ENCODE measurements at places on chromosomes 4 and X.

GRCh38 chrX:71095981-71096759 is 519 bp downstream of the FOXO4 start:
- no peak for DNase-seq

DNA sequence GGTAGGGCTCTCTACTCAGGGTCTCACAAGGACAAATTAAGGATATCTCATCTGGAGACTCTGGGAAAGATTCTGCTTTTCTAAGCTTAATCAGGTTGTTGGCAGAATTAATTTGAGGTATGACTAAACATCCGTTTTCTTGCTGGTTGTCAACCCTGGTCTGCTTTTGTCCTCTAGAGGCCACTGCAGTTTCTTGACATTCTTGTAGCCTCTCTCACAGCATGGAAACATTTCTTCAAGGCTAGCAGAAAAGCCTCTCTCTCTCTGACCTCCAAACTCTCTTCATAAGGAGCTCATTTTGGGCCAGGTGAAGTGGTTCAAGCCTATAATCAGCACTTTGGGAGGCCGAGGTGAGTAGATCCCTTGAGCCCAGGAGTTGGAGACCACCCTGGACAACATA is 749.5 kb upstream of the PCDH7 start:
- DNase-seq: no peak

- DNase-seq: no peak
Observed at GRCh38 chr4:139813881-139814280, 148.3 kb downstream of the MGST2 start.

DNA sequence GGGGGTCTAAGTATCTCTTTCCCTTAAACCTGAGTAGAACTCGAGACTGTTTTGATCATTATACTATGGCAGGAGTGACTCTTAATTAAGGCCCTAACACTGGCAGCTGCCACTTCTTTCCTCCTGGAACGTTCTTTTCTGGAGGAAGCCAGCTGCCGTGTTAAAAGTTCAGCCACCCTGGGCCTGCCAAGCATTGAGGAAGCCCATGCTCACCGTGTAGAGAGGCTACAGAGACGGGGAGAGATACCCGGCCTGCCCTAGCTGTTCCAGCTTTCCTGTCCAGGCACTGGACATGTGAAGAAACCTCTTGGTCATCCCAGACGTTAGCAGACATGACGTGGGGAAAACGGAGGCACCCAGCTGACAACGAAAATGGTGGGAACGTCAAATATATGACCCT is 274.1 kb downstream of the ARHGAP10 start:
- no peak for DNase-seq

GRCh38 chr4:56613101-56613862 is 67.8 kb downstream of the HOPX start:
- DNase-seq: no peak

DNA sequence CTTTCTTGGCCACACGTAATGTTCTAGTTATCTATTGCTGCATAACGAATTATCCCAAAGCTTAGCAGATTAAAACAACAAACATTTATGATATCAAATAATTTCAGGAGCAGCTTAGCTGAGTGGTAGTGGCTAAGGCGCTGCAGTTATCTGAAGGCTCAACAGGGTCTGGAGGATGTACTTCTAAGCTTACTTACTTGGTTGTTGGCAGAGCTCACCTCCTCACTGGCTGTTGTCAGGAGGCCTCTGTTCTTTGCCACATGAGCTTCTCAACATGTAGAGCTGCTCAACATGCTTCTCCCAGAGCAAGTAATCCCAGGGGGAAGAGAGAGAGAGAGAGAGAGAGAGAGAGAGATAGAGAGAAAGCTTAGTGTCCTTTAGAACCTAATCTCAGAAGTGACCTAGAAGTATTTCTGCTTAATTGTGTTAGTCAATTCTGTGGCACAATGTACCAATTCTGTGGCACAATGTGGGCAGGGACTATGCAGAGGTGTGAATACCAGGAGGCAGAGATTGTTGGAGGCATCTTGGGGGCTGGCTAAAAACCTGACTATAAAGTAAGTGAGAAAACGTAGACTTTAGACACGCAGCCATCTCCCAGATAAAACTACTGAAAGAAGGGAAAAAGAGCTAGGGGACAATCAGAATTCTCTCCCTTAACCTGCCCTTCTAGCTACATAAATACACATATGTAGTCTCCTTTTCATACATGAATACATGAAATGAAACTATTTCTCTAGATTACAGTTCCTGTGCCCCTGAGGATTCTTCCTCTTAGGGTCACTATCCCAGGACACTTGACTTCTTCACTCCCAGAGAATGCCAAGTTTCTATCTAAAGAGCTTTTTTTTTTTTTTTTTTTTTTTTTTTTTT is 40.2 kb downstream of the HOPX start:
- peak; percentile 16 for DNase-seq

GRCh38 chrX:149022485-149022884 is 482.6 kb downstream of the IDS start:
- DNase-seq: no peak

GRCh38 chrX:91079342-91080114 is 355.1 kb upstream of the PABPC5 start:
- no peak for DNase-seq

GRCh38 chrX:154374313-154375155 is at the start of gene FLNA:
TSS of gene FLNA (minus strand) at chrX:154374634. CDS start at chrX:154371245, 3,389 bp downstream.
- DNase-seq: peak; percentile 14

DNA sequence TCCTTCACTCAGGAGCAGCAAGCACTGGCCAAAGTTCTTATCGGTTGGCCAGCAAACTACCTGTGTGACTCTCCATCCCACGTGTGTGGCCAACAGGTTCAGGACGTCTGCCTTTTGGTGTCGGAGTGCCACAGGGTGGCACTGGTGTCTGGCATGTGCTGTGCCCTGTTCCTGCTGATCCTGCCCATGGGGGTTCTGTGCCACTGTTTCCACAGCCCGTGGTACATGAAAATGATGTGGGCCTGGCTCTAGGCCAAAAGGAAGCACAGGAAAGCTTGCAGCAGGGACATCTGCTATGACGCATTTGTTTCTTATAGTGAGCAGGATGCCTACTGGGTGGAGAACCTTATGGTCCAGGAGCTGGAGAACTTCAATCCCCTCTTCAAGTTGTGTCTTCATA is 4.6 kb upstream of the TLR2 start:
- DNase-seq: no peak

DNA sequence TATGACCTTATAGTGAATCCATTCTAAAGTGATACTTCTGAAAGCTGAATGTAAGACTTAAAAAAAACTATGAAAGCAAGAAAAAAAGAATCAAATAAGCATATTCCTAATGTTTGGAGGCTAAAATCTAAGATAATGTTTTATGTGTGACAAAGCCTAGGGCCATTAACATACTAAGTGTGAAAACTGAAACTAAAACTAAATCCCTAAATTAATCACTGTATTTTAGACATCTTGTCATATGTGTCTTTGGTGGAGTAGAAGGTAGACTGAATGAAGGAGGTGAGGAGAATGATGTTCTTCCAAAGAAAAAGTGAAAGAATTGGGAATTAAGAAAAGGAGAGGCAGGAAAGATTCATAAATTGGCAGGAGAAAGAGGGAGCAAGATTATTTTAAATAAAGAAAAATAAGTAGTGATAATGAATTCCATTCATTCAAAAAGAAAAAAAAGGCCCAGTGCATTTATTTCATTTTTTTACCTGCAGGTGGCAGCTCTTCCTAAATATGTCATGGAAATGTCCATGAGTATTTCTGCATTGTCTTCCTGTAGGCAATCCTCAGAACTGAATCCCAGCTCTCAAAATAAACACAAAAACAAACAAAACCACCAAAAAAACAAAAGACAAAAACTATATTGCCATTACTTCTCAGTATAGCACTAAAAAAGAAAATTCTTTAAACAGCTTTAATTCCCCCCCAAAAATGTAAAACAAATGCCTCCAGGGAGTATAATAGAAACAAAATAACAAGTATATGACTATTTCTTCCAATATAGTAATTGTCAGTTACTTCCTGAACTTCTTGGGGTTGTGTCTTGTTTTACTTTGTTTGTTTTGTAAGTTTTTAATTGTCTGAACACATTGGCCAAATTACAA is 17.0 kb upstream of the AP1AR start:
- DNase-seq: no peak

DNA sequence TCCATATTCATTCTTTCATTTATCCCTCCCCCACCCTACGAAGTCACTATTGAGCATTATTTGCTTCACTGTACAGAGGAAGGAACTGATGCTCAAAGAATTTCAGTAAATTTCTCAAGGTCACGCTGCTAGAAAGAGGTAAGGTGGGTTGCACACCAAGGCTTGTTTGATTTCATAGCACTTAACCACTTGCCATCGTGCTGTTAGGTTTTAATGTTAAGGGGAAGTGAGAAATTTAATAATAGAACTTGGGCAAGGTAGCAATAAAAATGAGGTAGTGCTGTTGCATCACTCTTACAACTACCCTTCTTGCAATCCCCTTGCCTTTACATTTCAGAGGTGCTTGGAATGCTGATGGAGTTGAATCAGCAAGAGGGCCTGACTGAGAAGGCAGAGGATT is 343.1 kb downstream of the MID1IP1 start:
- DNase-seq: no peak

- DNase-seq: no peak
Observed at GRCh38 chrX:38166478-38167083, 54.1 kb downstream of the SRPX start.

DNA sequence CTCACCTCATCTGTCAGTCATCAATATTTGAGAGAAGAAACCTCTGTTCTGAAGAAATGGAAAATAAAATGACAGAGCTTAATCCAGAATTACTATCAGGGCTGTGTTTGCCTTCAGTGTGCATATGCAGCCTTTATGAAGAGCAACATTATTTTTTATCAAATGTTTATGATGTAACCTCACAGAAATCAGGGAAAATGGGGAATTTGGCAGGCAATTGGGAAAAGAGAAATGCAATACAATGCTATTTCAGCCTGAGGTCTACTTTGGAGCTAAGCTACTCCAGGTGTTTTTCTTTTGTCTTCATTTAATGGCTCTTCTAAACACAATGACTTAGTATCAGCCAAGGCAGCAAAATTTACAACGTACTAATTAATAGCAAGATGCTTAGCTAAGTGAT is 241.1 kb upstream of the TET2 start:
- DNase-seq: no peak

DNA sequence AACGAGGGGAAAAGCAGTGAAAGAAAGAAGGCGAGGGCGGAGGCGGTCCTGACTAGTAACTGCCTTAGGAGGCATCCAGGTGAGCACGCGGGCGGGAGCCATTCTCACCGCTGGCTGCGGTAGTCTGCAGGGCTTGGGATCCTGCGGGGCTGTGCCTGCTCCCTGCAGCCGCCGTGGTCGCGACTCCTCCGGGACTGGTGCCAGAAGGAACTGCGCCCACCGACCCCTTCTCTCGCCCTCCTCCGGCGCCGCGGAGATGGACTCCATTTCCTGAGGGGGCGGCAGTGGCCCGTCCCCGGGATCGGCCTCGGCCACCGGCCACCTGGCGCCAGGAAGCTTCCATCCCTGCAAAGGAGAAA is 543 bp downstream of the NFXL1 start:
- peak; percentile 19 for DNase-seq

GRCh38 chr4:186061921-186062320 is 7.0 kb upstream of the TLR3 start:
- no peak for DNase-seq

DNA sequence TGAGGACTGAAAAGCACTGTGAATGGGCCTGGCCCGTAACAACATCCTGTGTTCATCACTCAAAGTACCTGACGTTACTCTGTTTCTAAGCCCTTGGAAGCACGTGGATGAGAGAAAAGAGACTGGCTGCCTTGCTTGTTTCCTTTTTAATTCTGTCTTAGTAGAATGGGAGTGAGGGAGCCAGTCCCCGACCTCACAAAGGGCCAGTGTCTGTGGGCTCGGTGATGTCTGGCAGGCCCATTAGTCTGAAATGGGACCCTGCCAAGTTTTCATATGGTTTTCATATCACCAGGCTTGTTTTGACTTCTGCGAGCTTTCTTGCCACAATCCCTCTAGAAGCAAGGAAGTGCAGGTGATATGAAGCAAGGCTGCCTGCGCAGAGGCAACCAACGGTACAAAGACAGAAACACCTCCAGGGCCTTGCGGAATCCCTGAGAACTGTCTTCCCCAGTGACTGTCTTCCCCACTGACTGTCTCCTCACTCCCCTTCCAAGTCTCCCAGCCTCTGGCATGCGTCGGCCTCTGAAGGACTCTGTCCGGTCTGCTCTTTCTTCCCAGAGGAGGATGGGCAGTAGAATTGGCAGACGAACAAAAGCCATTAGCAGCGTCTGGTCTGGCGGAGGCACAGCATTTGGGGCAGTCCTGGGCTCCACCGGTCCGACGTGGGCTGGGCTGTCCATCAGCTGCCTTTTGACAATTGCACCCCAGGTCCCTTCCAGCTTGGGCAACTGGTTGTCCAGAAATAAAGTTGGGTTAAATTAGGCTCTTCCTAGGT is 20.2 kb upstream of the RASL11B start:
- DNase-seq: no peak

GRCh38 chr4:154332681-154333421 is 158.7 kb downstream of the DCHS2 start:
- peak; percentile 39 for DNase-seq

- DNase-seq: no peak
Observed at GRCh38 chr4:124483048-124483906, 229.3 kb downstream of the ANKRD50 start.

GRCh38 chr4:16462656-16463055 is 236.4 kb upstream of the TAPT1 start:
- DNase-seq: no peak

- no peak for DNase-seq
Observed at GRCh38 chrX:64350047-64350446, 45.2 kb downstream of the MTMR8 start.

DNA sequence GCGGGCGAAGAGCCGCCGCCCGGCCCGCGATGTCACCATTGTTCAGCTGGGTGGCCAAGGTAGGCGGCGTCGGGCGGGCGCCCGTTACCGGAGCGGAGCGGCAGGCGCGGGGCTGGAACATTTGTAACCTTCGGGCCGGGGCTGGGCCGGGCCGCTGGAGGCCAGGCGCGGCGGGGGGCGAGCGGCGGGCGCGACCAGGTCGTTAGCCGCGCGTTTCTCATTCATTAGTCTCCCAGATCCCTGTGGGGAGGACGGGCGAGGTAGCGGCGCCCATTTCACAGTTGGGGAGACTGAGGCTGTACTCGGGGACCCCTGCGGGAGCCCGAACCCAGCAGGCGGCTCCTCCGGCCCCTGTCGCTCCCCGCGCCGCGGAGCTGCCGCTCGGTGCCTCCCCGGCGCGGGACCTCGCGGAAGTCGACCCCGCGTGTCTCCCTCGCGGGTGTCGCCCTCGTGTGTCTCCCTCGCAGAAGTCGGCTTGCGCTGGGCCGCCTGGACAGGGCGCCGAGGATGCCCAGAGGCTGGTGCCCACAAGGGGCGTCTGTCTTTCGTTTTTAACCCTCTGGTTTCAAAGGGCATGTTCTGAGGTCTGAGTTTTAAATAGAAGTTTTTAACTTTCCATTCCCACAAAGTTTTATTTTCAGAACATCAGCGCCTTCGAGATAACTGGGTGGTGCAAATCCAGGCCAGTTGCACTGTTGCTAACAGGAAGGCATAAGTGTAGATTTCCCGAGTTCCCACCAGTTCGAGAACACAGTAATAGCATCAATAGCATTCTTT is 17.5 kb downstream of the PTTG2 start:
- DNase-seq: peak; percentile 52

- DNase-seq: no peak
Observed at GRCh38 chr4:72084587-72085011, 52.8 kb downstream of the NPFFR2 start.

All from stimulated activated naive CD4-positive, alpha-beta T cell treated with Interleukin-2 at 50 U/mL for 16 hours (primary cell).